SHP77 (cell line): ENCODE measurements at places on chromosomes 13 and 19.
A peak's percentile ranks its signal among the peaks of the same experiment; 100 is the strongest.

GRCh38 chr13:31261241-31261640 lies 61.5 kb downstream of the B3GLCT start:
- no peak for DNase-seq

DNA sequence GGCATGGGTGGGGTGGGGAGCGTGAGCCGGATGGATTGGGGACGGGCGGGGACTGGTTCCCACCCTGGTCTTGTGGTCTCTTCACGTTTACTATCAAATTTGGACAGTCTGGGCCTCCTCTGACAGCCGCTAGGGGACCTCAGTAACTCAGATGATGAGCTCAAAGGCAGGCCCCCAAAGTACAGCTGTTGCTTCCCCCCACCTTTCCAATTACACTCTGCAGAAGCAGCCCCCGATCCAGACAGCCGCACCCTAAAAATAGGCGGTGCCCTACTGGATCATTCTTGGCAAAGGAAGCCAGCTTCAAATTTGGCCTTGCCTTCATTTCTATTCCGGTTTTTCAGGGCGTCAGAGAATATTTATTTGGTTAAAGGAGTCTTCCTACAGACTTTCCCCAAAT lies 1.9 kb upstream of the FOXO1 start:
- no peak for DNase-seq

GRCh38 chr19:812747-813218 lies 9.0 kb downstream of the PLPPR3 start:
- no peak for DNase-seq

DNA sequence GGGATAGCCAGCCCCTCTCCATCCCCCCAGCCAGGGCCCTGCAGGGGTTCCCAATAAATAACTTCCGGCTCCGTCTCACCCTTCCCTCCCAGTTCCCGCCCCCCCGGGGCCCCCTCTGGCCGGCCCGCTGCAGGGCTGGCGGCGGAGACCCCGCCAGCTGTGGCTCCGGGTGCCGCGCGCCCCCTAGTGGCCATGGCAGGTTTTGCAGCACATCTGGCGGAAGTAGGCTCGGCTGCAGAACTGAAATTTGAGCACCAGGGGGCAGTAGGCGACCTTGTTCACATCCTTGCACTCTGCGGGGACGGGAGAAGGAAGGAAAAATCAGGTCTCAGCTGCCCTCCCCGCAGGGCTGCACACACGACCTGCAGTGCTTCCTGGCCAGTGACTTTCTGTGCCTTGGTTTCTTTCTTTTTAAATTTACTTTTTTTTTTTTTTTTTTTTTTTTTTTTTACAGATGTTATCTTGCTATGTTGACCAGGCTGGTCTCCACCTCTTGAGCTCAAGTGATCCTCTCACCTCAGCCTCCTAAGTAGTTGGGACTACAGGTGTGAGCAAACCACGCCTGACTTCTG lies 3.6 kb upstream of the MYO1F start:
- DNase-seq, result peak; percentile 76

DNA sequence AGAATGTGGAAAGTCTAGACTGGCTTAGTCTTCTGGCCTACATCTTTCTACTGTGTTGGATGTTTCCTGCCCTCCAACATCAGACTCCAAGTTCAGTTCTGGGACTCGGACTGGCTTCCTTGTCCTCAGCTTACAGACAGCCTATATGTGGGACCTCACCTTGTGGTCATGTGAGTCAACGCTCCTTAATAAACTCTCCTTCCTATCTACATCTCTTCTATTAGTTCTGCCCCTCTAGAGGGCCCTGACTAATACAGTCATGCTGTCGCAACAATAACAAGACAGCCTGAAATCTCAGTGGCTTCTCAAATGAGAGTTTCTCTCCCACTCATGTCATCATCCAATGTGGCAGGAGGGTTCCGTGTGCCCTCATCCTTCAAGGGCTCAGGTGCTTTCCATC lies 347.8 kb downstream of the MZT1 start:
- DNase-seq, result no peak

- DNase-seq, result no peak
Observed at GRCh38 chr19:4099041-4099764, 24.7 kb downstream of the MAP2K2 start.

DNA sequence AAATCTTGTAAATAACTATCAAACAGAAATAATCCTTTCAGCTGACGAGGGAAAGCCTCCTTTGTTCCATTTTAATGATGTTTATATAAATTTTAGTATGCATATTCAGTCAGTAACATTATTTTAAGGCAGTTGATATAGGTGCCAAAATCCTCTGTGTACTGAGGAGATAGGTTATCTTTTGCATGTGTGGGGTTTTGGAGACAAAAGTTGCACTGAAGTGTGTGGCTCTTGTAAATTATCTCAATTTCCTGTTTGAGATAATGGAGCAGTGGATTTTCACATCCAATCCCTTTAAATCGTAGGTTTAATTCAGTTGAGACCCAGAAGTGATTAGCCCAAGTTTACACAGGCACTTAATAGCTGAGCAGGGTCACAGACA lies 106.6 kb downstream of the RGCC start:
- DNase-seq, result no peak

DNA sequence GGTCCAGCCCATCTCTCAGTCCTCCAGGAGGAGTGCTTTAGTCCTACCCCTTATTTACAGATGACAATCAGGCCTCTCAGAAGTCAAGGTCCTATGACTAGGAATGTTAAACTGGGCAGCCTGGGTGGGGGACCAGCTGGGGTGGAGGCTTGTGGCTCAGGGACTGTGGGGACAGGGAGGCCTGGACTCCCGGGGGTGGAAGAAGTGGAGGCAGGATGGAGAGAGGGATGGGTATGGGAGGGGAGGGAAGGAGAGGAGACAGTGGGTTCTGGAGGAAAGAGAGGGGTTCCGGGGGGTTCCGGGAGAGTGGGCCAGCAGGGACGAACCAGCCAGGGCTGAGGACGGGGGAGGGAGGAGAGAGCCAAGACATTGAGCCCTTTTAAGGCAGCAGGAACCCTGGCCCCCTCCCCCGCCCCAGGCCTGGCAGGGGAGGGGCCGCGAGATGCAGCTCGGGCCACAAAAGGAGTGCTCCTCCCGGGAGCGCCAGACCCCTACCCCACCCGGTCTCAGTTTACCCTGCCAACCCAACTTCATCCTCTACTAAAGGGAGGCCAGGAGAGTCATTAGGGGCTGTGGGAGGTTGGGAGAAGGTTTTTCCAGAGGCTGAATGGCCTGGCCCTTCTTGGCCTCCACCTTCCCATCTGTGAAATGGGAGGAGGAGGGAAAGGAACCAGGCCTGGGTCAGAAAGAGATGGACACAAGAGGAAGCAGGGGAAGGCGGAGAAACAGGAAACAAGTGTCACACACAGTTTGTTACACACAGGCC lies 1.7 kb downstream of the DMPK start:
- DNase-seq, result no peak

- DNase-seq, result no peak
Observed at GRCh38 chr13:30153545-30154426, 153.6 kb downstream of the KATNAL1 start.

DNA sequence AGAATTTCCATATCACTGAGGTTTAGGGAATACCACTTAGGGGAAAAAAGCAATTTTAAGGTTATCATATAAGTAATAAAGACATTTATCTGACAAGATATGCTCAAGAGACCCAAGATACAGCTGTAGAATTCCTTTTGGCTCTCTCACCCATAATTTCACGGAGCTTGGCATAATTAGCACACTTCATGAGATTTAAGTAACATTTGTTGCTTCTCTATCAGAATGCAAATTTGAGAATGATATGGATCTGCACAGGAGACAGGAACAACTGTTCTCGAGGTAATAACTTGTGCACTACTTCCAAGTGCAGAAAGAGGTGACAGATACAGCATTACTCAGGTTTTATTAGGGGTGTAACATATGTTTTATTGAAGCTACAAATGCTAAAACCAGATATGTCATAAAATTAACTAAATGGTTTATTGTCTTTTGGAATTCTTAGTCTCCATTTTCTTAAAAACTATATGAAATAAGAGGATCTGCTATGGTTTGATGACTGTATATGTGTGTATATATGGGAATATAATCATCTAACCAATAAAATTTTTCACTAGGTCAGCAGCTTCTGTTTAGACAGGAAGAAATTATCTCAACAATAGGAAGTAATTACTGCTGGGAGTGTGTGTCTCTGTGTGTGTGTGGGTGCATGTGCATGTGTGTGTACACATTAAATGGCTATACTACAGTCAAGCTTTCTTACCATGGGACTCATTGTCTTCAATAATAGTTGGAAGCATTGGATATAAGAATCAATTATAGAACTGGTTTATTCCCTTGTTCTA lies 401.3 kb downstream of the PCDH17 start:
- no peak for DNase-seq

DNA sequence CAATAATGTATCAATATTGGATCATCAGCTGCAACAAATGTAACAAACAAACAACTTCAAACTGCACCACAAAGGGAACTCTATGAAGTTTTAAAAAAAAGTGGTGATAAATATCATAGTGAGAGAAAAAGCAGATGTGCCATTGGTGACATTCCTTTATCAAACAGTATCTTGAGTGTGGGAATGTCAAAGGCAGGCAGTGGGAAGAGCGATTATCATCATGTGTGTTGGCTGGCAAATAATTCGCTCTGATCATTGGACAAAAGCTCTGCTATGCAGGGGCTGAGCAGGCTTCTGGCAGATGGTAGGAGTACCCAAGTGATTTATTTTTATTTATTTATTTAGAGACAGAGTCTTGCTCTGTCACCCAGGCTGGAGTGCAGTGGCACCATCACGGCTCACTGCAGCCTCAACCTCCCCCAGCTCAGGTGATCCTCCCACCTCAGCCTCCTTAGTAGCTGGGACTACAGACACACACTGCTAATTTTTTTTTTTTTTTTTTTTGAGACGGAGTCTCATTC lies 55.9 kb upstream of the RANBP3 start:
- DNase-seq, result no peak

DNA sequence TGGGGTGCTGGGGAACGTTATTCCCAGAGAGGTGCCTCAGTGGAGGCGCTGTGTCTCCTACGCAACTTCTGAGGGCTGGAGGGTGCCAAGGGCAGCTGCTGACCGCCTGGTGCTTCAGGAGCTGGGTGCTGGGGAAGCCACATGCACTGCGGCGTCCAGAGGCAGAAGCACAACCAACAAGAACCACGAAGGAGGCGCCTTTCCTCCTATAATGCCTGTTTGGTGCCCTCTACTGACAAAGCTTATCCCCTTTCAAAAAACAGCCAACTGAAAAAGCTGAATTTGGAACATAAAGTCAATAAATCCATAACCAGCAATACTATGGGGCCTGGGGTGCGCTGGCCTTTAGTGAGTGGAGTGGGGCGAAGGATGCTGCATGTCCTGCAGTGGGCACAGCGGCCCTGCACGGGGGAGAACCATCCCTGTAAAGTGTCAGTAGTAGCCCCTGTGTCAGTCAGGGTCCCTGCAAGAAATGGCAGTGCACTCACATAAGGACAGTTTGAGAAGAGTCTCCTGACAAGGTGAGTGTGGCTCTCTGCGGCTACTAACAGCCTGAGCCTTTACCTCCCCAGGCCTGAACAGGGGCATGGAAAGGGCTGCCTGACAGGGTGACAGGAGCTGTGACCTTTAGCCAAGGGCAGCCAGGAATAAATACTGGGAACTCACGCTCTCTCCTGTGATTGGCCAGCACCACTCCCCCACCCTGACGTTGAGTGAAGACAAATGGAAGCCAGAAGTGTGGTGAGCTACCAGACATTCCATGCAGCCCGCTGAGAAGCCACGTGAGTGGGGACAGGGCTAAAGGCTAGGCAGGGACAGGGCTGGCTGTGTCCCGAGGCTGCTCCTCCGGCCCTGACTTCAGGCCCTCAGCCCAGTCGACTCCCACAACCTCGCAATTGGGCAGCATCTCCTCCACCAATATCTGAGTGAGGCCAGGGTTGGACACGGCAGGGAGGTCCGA lies 4.5 kb upstream of the B3GNT8 start:
- DNase-seq, result peak; percentile 40

DNA sequence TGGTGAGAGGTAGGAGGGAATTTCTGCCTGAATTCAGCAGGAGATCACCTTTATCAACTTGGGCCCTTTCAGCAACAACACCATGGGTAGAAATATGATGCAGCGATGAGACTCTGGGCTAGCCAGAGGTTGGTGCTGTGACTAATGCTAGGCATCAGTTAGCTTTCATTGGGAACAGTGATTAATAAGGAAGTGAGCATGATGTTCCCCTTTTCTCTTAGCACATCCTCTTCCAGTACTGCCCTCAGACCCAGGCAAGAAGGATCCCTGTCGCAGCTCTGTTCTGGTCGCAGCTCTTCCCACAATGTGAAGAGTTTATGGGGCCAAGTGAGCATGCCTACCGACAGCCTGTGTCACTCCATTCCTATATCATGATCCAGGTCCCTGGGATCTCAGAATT lies 100.5 kb downstream of the FLT1 start:
- no peak for DNase-seq
